Lung microvascular endothelial cell (primary cell): ENCODE measurements at places on chromosomes 2 and 18. TPM values are rescaled to one million over a fixed set of nuclear protein-coding genes. Genes with fewer than 3 reads are reported as not detected.

DNA sequence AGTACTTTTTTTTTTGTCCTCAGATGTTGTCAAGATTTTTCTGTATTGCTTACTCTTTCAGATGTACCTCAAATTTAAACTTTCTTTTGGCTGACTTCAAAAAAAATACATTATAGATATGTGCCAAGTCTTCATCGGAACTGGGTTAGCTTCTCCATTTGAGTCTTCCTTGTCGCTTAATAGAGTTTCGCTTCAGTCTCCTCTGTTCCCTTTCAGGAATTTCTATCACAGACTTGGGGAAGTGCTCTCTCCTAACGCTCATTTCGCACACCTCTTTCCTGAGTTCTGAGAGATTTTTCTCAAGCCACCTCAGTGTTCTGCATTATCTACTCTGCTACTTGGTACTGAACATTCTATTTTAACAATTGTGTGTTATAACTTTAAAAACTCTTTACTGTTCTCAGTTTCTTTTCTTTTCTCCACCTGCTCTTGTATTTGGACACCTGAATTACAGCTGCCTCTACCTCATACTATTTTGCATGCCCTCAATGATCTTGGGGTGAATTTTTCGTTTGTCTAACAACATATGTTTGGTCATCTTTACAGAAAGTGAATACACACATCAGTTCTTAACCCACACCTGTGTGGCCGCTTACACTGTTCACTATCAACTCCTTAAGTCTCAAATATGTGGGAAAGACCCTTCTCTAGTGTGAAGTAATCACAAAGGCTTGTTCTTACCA lies 16.5 kb downstream of the PTPN2 start:
- DNase-seq: no peak

DNA sequence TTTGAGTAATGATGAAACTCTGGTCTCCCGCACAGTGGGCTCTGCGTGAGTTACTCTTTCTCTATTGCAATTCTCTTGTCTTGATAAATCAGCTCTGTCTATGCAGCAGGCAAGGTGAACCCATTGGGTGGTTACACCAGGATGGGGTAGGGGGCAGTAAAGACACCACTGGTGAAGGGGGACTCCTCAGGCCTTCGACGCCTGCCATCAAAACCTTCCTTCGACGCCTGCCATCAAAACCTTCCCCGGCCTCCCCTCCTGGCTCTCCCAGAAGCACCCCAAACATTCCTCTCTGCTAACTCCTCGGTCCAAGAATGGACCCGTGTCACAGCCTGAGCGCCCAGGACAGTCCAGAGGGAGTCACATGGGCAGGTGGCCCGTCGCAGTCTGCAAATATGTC lies 4.8 kb upstream of the STARD7 start:
- no peak for DNase-seq

DNA sequence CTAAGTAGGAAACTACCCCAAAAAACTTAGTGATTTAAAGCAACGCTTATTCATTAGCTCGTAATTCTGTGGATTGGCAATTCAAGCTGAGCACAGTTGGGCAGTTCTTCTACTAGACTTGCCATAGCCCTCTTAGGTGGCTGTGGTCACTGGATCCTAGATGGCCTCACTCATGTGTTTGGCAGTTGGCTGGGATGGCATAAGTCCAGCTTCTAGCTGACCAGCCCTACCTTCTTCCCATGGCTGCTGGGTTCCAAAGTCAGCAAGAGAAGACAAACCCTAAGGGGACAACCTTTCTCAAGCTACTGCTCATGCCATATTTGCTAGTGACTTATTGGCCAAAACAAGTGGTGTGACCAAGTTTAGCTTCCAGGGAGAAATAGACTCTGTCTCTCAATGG lies 95.3 kb downstream of the COPS8 start:
- no peak for DNase-seq

GRCh38 chr2:130363479-130363878 lies 7.6 kb downstream of the PTPN18 start:
- no peak for DNase-seq

DNA sequence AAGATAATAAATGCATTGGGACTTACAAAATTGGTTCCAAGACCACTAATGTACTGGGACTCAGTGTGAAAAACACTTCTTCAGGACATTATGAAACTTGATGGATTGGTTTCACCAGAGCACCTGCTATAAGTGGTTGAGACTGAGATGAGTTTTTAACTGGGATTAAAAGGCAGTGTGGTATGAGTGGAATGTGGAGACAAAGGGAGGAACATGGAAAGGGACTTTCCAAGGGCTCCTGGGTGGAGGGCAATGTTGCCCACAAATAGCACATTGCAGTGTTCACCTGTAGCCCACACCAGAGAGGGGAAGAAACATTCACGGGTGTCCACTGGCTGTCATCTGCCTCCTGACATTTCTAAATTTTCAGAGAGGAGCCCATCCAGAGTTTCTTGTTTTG lies 253.3 kb upstream of the TANK start:
- peak; percentile 41 for DNase-seq

- DNase-seq: peak; percentile 25
These were observed 195.7 kb upstream of the SESTD1 start for GRCh38 chr2:179460181-179460929.

TUBB8B gene
- not detected in 2 replicates for total RNA-seq

DPYSL5 gene
- not detected in 2 replicates for total RNA-seq

AGXT gene
- not detected in 2 replicates for total RNA-seq

MAP4K3 gene
- total RNA-seq: 10.5 and 11.9 TPM in 2 replicates

NYAP2 gene
- not detected in 2 replicates for total RNA-seq

SERPINB7 gene
- 0.22 TPM in 1 of 2 replicates, not detected in the other for total RNA-seq

CLEC4F gene
- under 0.01 TPM in 2 replicates for total RNA-seq

WDR33 gene
- total RNA-seq: 16.1 and 20.8 TPM in 2 replicates

OR6B2 gene
- total RNA-seq: not detected in 2 replicates
